ENCODE measurements at places on chromosomes 11 and 22.
A peak's percentile ranks its signal among the peaks of the same experiment; 100 is the strongest.

- no peak for DNase-seq
Measured at GRCh38 chr22:37273126-37273845, 9.0 kb upstream of the CYTH4 start.

DNA sequence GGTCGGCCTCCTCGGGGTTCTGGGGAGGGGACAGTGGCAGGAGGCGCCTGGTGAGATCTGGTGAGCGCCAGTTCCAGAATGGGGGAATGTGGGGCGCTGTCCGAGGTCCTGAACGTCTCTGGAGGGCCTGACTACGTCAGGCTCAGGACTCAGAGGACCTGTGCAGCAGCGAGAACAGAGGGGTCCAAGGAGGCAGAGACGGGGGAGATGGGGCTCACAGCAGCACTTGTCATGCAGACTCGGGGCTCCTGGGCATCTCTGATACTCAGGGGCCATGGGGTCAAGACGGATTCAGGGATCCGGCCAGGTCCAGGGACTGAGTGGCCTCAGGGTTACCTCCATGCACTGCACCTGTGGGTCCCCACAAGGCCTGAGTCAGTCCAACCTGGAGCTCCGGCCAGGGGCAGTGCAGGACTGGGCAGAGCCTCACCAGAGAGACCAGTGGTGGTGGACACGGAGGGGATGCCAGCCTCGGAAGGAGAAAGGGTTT lies 92.2 kb downstream of the BRD1 start:
- DNase-seq = no peak

DNA sequence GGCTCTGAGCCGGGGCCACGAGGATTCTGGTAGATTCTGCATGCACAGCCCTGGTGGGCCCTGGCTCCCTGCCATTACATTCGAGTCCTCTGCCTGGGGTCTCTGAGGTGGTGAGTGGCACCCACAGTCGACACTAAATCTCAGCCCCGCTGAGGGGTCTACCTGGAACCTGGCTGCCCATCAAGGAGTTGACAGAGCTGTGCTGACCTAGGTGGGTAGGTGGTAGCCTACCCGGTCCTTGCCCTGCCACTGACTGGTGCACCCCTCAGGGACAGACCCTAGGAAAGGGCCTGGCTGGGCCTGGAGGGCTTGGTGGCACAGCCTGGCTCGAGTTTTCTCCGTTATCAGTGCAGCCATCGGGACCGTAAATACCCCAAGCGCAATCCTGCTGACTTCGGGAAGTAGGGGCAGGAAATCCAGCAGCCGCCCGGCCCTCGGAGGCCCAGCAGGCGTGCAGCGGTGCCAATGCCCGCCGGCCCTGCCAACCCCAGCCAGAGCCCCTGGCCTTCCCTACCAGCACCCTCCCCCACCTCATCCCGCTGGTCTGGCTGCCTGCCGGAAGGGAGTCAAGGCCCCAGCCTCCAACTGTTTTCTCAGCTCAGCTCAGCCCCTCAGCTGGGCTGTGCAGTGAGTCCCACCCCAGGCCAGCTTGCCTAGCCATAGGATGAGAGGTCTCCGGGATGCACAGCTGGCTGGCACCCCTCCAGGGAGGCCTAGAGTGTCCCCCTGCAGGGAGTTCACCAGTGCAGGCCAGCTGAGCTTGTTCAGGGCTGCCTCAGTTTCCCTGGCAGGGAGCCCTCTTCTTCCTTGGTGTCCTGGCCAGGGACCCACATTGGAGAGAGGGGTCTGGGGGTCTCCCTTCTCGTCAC lies 80.4 kb upstream of the KCNQ1OT1 start:
- no peak for DNase-seq

- DNase-seq = no peak
Measured at GRCh38 chr11:1153105-1153950, 4.4 kb upstream of the MUC5AC start.

- DNase-seq = no peak
Measured at GRCh38 chr11:94641167-94641761, 74.1 kb downstream of the PIWIL4 start.

GRCh38 chr11:21564095-21564494 lies 628.8 kb upstream of the ANO5 start:
- DNase-seq = no peak

DNA sequence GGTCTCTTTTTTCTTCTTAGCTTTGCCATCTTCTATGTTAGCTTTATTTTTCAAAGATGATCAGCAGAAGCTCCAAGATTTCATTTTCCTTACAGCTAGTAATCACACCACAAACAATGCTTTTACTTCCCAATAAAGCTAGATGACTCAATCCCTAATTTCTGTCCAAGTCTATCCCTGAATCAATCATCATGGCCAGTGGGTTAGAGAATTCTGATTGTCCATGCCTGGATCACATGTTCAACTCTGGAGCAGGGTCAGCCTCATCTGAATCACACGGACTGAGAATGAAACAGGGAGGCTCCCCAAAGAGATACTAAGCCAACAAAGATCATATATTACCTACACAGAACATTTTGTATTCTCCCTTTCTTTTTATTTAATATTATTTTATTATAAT lies 79.6 kb downstream of the BBOX1 start:
- no peak for DNase-seq

DNA sequence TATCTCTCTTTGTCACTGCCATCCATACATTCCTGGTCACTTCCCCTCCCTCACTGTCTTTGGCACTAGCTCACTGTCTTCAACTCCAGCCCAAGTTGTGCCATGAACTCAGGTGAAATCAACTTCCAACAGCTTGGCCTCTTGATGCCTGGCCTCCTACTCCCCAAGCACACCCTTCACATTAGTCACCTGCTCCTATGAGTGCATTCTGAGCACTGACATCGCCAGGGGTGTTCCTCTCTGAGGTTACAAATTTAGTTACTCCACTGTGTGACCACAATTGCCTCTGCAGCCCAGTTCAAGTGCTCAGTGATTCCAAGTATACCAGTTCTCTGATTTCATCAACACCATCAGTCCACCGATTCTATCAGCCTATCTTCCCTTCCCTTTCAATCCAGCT lies 10.8 kb downstream of the DRD2 start:
- no peak for DNase-seq

- DNase-seq = peak; percentile 37
Measured at GRCh38 chr11:3984896-3985295, 109.7 kb upstream of the RRM1 start.

GRCh38 chr11:12683874-12684273 lies 9.7 kb downstream of the TEAD1 start:
- DNase-seq = no peak

GRCh38 chr11:111148121-111148520 lies 97.4 kb upstream of the POU2AF2 start:
- no peak for DNase-seq

DNA sequence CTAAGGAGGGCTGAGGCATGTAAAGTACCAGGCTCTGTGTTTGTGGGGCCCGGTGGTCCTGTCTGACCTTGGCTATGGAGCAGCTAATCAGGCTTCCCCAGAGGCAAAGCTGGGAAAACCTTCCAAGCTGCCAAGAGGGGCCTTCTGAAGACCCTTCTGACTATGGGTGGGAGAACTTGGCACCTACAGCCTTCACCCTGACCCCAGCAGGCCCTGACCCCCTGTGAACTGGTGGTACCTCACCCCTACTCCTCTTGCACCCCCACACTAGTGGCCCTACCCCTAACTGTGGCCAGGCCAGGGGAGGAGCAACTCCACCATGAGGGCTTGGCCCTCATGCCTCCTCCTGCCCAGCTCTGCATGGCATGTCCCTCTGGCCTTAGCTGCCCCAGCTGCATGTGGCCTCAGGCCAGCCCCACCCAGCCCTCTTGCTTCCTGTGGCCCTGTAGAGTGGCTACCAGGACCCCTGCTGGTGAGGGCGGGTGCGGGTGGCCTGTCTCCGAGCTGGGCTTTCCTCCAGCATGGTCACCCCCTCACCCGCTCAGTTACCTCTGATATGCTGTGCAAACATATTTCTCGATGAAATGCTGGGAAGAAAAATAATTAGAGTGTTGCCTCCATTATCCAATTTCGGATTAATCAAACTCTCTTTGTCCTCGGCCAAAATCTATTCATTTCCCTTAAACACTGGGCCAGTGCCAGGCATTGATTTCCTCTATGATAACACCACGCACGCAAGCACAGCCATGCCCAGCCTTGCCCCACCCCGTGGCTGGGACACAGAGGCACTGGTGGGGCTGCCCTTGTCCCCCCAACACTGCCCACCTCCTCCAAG lies 7.5 kb downstream of the GNAZ start:
- DNase-seq = no peak

- no peak for DNase-seq
Measured at GRCh38 chr11:76667856-76668255, 2.7 kb downstream of the LRRC32 start.

DNA sequence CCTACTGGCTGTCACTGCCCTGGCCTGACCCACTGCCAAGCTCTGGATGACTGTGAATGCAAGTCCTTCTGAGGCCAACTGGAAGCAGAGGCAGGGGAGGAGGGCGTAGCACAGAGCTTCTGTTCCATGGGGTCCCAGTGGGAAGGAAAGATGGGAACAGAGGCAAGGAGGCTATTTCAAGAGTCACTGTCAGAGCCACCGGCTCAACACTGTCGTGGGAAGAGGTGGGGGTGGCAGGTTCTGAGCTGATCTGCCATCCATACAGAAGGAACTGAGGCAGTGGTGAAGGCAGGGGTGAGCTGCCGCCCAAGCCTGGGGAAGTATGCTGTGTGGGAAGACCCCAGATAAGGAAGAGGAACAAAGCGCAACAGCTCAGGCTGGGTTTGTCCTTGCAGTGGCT lies 54.7 kb downstream of the SGSM3 start:
- DNase-seq = no peak

DNA sequence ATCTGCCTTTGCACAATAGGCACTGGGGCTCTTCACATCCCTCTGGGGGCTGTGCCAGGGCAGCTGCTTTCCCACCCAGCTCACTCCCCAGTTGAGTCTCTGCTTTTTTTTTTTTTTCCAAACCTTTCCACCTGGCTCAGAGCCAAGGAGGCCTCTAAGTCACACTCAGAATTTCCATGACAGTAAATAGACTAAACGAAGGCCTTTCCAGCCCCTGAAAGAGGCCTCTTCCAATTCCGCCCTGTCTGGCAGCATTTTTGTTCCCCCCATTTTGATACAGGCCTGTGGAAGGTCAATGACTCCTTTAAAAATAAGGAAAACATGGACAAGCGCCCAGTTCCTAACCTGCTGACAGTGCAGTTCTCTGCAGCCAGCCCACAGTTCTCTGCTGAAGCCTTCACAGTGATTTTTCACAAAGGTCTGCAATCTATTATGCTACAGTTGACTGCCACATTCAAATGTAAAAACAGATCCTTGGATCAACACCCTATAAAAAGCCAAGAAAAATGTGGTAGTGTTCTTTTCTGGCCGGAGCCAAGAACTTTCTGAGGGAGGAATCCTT lies 107.5 kb upstream of the SESN3 start:
- no peak for DNase-seq

GRCh38 chr22:36807627-36808026 lies 9.2 kb downstream of the PVALB start:
- no peak for DNase-seq

- no peak for DNase-seq
Measured at GRCh38 chr11:61956191-61957020, 6.3 kb downstream of the BEST1 start.

DNA sequence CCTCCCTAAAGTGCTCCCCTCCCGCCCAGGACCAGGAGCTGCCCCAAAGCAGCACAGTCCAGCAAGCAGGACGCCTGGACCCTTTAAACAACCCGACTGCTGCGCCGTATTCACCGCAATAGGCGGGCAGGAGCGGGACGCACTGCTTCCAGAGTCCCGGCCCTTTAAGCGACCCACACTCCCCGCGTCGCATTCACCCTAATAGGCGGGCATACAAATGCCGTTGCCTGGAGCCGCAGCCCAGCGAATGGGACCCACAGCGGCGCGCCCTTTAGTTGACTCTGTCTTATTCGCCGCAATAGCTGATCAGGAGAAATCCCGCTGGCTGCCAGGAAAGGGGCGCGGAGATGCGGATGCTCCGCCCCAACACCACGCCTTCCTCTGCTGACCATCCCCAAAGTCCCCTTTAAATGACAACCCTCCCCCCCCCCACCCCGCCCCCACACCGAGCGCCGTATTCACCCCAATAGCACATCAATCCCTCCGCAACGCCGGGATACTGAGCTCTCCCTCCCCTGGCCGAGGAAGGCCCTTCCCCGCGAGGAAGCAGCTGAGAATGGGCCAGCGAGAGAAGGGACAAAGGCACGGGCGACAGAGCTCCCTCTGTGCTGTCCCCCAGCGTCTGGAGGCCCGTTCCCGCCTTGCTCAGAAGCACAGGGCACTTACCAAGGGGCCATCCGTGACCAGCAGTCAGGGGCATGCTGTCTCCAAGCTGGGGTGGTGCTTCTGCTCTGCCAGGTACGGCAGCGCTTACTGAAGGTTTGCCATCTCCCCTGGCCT lies 4.7 kb downstream of the OSBPL5 start:
- DNase-seq = no peak

DNA sequence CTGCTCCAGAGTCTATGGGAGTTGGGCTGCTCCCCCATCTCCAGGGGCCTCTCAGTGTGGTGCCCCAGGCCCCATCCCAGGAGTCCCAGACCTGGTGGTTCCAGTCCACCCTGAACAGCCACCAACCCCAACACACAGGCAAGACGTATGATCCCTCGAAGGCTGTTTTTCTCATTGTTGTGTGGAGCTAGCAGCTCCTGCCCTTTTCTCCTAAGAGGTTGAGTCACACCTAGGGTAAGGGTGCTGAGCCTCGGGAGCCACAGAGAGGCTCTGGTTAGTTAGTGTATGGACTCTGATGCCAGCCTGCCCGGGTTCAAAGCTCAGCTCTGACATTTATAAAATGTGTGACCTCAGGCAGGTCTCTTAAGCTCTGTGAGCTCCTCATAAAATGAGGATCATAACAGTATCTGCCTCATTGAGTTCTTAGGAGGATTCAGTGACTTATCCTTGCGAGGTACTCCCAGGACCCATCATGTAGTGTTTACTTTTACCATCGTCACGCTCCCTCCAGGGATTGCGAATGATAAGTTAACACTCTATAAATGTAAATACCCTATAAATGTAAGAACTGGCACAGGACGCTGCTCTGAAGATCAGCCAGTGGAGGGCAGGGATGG lies 47.2 kb downstream of the FBLN1 start:
- DNase-seq = no peak

GRCh38 chr11:36931139-36931538 lies 333.1 kb upstream of the RAG2 start:
- no peak for DNase-seq

- DNase-seq = peak; percentile 31
Measured at GRCh38 chr22:29480512-29481264, 670 bp downstream of the NEFH start.

DNA sequence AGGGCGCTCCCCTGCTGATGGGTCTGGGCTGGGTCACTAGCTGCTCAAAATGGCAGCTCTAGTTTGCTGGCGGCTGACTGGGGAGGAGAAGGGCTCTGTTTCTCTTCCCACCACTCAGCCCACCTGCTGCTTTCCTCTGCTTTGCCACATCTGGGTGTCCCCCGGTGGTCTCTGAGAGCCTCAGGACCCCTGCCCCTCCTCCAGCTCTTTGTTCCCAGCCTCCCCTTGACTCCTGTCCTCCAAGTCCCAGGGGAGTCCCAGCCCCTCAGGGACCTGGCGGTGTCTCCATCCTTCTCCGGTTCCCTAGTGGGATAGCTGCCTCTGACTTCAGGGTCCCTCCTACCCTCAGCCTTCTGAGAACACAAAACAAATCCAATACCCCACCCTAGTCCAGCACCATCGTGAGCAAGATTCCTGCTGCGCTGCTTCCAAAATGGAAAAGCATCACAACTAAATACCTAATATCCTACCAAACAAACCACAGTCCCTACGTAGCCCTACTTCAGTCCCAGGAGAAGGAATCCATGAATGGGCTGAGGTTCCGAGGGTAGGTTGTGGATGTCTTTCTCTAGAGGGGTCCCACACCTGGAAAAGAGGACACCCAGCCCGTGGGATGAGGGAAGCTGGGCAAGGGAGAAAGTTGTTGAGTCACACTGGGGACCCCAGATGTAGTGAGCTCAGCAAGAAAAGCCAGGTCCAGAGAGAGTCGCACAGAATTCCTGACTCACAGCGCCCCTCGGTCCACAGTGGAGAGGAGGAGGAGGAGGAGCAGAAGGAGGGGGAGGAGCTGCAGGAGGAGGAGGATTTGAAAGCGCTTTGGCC lies 45.0 kb upstream of the NNMT start:
- no peak for DNase-seq
